Neuronal stem cell (in vitro differentiated cells): ENCODE measurements at places on chromosomes 13 and 19.

GRCh38 chr13:50905256-50905655 is 4.3 kb upstream of the RNASEH2B start:
- no peak for DNase-seq

DNA sequence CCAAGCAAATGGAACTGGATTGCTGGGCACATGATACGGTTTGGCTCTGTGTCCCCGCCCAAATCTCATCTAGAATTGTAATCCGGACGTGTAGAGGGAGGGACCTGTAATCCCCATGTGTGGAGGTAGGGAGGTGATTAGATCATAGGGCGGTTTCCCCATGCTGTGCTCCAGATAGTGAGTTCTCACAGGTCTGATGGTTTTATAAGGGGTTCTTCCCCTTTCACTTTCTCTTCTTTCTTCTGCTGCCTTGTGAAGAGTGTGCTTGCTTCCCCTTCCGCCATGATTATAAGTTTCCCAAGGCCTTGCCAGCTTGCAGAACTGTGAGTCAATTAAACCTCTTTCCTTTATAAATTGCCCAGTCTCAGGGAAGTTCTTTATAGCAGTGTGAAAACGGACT is 32.6 kb upstream of the MTIF3 start:
- DNase-seq = no peak

GRCh38 chr19:4443966-4444764 is 13.4 kb downstream of the UBXN6 start:
- DNase-seq = no peak

- no peak for DNase-seq
Observed at GRCh38 chr13:93505104-93505952, 278.7 kb downstream of the GPC6 start.

DNA sequence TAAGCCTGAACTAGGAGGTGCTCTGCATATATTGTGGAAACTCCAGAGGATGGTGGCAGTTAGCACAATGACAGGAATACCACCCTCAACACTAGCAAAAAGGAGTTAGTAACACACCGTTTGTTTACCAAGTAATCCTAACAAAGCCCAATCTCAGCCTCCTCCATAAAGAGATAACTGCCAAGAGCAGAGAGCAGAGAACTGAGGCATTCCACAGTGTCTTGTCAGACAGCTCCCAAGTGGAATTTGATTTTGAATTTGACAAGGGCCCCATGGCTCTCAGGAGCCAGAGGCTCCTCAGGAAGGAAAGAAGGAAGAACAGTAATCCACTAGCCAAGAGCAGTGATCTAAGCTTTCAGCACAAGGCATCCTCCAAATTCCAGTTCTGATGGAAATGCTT is 298.6 kb downstream of the DCLK1 start:
- DNase-seq = no peak

- no peak for DNase-seq
Observed at GRCh38 chr19:28956961-28957360, 256.0 kb downstream of the UQCRFS1 start.

DNA sequence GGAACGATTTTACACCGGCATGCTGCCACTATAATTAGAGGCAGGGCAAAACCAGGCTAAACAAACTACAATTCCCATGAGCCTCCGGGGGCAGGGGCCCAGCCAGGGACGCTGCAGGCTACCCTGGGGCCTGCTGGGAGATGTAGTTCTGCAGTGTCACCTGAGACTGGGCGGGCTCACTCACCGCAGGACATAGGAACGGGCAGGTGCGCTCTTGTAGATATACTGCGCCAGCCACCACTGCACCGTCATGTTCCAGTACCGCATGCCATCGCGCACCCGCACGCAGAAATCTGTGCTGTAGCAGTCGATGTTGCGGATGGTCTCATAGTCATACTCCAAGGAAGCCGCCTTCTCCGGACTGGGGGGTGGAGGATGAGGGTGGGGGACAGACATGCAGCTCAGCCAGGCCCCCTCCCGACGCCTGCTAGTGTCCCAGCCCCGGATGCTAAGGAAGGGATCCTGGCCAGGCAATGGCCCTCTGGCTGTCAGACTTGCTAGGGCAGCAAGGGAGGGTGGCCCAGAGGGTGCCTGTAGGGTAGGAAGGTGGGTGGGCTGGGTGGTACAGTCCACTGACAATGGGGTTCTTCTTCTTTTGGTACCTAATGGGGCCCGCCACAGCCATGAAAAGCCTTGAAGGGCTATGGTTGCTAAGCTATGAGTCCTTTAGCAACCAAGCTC is 5.8 kb upstream of the TMC4 start:
- DNase-seq = no peak

DNA sequence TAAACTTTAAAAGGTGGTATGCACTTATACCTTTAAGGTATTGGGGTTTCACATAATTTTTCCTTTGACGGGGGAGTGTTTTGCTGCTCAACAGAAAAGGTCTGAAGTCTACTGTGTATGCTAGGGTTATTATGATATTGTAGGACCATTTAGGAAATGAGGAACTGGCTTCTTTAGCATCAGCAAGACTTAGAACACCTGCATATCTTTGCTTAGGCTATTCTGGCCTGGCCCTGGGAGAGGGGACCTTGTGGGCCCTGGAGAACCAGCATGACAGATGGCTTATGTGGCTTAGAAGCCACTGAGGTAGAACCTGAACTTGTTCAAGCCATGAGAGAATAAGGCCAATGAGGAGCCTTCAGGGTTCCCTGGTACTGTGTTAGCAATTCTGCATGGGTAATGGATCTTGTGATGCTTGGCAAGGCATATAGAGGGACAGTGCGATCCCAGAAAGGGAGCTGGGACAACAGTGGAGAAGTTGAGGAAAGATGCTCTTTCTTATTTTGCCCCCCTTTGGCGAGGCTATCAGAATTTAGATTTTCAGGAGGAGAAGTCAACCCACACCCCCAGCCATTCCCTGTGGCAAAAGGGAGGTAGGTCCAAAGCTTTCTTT is 4.3 kb downstream of the RGCC start:
- no peak for DNase-seq

DNA sequence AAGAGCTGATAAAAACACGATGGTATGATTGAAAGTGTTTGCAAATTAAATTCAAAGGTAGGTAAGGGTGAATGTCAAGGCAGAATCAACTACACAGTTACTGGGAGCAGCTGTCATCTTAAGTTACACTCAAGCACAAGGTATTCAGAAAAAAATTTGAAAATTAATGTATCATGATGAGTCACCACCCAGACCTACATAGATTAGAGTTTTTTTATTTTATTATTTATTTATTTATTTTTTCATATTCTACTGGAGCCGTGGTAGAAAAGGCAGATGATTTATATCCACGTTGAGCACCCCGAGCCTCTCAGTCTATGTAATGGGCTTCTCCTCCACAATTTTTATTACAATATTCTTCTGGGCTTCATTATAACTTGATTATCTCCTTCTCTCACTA is 728.9 kb upstream of the ARGLU1 start:
- DNase-seq = no peak

DNA sequence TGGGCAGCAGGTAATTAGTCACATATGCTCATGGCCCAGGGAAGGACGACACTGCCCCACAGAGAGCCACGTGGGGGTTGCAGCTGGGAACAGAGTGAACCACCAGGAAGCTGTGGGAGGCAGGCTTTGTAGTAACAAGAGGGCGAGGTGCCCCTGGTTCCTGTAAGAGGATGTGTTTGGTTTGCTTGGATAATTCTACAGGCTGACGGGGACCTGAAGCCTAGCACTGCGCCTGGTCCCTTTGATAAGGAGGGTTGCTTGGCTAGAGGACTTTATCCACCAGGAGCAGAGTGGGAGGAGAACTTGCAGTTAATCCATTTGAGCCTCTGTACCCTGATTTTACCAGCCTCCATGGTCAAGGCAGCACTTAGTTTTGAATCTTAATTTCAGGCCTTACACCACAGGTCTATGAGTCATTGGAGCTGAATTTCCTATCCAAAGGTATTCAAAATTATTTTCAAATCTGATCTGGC is 67.4 kb upstream of the CLDN10 start:
- no peak for DNase-seq

- no peak for DNase-seq
Observed at GRCh38 chr13:36998624-36999041, 507 bp downstream of the ALG5 start.

DNA sequence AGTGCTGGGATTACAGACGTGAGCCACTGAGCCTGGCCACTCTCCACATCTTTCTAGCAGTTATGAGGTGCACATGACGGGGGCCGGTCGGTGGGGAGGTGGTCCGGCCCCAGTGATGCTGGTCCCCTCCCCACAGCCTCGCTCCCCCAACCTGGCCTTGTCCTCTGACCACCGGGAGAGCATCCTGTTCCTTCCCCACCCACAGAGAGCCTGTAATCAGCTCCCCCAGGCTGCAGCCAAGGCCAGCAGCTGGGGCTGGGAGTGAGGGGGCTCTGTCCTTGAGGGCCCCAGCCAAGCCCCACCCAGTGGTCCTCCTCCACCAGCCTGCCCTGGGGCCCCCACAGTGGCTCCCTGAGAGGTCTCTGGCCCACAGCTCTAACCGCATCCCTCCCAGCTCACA is 3.0 kb upstream of the INSL3 start:
- no peak for DNase-seq

DNA sequence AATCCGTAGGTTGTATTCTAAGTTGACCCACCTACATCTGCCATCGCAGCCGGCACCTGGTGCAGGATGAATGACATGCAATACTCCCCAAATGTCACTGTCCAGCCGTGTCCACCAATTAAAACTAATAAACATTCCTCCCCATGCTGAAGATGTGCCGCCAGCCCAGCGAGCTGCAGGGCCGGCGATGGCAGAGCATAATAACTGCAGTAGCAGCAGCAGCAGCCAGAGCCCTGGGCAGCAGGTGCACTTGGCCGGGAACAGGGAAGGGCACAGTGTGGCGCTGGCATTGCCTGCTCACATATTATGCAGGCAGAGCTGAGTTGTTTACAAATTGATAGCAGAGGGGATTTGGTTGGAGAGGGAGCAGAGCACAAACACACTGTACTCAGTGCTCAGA is 754.9 kb downstream of the OLFM4 start:
- DNase-seq = no peak

GRCh38 chr19:40216013-40216776 is 2.0 kb downstream of the TTC9B start:
- no peak for DNase-seq

- DNase-seq = no peak
Observed at GRCh38 chr13:79908381-79908780, 427.4 kb downstream of the NDFIP2 start.

GRCh38 chr13:75687150-75687763 is 51.1 kb downstream of the LMO7 start:
- no peak for DNase-seq

- no peak for DNase-seq
Observed at GRCh38 chr13:30734439-30734838, 904 bp upstream of the ALOX5AP start.

DNA sequence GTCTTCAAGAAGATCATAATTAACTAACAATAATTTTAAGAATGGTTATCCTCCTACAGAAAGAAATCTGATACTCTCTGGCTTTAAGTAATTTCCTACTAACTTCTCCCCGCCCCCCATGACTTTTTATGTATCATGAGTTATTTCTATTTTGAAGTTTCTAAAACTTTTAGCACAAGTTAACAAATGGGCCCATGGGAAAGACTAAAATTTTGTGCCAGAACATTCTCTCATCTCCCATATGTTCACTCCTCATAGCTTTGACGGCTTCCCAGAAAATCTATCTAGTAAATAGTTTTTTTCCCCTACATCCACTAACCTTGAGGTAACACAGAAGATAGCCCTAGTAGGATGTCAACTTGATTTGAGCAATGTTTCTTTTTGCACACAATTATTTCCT is 148.3 kb downstream of the POSTN start:
- no peak for DNase-seq

DNA sequence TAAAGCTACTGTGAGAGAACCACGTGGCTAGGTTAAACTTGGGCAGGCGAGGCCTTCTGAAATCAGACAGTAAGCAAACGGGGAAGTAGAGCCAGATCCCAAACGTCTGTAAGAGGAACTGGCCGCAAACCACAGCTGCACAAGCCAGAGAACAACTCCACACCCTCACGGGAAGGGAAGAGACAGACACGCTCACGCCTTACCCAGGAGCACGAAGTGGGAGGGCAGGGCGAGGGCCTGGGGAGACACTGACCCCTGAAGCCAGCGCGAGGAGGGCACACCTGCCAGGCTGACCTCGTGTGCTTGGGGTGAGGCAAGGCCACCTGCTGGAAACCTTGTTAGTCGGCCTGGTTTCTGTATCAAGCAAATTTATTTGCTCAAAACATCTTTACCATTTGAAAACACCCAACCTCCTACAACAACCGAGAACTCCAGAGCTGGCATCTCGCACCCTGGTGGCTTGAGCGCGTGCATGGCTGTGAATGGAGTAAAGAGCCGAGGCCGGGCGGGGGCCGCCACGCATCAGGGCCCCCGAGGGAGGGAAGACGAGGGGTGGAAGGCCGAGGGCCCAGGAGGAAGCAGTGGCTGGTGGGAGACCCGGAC is 7.3 kb downstream of the POLR2E start:
- DNase-seq = no peak

- no peak for DNase-seq
Observed at GRCh38 chr19:38878575-38879399, 712 bp upstream of the RINL start.

DNA sequence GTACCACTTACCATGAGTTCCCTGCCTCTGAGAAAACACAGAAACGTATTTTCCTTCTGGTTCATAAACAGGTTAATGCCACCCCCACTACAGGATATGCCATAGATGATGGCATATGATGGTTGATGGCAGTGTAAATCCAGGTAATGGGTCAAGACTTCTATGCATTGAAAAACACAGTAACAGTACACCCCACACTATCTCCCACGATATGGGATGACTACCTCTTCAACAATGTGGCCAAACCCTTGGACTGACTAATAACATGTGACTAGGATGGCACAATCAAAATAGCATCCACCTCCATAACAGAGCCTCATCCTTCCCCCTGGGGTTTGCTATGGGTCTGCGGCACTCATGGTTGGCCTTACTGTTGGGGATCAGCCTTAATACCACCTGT is 22.0 kb downstream of the ZNF235 start:
- no peak for DNase-seq

DNA sequence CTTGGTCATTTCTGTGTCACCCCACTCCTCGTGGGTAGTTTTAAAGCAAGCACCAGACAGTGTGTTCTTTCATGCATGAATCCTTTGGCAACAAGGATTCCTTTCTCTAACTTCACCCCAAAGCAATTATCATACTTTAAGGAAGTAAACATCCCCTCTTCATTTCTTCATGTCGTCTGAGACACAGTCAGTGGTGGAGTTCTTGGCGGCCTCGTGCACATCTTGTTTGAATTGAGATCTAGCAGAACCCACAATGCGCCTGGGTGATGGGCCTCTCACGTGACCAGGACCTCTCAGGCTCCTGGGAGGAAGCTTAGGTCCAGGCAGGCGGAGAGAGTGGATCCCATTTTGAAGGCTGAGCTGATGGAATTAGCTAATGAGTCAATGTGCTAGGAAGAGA is 2.6 kb downstream of the ACSBG2 start:
- DNase-seq = no peak

GRCh38 chr19:2358548-2359173 is 1.4 kb upstream of the TMPRSS9 start:
- no peak for DNase-seq

GRCh38 chr13:95355494-95355893 is 54.2 kb upstream of the ABCC4 start:
- DNase-seq = no peak
